ENCODE measurements at places on chromosomes 12 and 14.

- no peak for DNase-seq
Measured at GRCh38 chr12:64160021-64160710, 61.9 kb downstream of the KICS2 start.

DNA sequence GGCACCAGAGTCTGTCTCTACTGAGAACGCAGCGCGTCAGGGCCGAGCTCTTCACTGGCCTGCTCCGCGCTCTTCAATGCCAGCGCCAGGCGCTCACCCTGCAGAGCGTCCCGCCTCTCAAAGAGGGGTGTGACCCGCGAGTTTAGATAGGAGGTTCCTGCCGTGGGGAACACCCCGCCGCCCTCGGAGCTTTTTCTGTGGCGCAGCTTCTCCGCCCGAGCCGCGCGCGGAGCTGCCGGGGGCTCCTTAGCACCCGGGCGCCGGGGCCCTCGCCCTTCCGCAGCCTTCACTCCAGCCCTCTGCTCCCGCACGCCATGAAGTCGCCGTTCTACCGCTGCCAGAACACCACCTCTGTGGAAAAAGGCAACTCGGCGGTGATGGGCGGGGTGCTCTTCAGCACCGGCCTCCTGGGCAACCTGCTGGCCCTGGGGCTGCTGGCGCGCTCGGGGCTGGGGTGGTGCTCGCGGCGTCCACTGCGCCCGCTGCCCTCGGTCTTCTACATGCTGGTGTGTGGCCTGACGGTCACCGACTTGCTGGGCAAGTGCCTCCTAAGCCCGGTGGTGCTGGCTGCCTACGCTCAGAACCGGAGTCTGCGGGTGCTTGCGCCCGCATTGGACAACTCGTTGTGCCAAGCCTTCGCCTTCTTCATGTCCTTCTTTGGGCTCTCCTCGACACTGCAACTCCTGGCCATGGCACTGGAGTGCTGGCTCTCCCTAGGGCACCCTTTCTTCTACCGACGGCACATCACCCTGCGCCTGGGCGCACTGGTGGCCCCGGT, at the start of gene PTGDR:
TSS of gene PTGDR (plus strand) at position 198 of the 778 bp plus-strand sequence. CDS start at position 315, 117 bp downstream.
- no peak for DNase-seq

- DNase-seq = no peak
Measured at GRCh38 chr14:81557146-81557545, 23.5 kb upstream of the SEL1L start.

DNA sequence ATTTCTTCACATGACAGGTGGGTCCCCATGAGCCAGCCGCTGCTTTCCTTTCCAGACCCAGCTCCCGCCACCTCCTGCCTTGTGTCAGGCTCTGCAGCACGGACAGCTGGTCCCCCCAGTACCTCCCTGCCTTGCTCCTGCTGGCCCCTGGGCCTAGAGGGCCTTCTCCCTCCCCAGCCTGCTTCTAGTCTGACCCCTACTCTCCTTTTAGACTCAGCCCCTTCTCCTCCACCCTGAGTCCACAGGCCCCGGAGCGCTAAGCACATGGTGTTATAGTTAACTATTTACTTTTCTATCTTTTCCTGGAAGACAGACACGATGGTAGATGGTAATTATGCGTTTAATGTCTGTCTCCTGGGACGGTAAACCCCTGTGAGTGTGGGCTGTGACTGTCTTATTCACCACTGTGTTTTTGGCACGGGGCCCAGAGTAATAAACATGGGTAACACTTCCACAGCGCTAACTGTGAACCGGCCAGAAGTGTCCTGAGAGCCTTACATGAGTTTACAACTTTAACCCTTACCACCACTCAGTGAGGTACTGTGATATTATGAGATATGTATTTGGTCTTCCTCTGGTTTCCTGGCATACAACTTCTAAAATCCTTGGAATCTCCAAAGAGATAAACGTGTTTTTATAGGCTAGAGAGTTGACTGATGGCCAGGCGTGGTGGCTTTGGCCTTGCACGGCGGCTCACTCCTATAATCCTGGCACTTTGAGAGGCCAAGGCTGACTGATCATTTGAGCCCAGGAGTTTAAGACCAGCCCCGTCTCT, 41.2 kb downstream of the DGLUCY start:
- peak; percentile 91 for DNase-seq

DNA sequence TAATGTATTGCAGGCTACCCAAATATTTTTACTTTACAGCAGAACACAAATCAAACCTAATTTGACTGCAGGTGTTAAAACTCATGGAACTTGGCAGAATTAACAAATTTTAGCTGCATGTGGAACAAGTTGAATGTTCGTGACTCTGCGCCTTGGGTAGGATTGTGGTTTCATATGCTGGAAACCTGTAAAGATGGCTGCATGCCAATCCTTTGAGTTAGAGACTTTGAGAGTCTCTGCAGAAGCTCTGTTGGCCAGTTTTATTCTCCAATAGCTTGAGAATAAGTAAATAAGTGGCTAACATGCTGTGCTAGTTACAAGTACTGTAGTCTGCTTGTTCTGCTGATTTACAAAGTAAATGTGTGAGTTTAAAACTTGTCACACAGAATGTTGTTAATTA, 77.8 kb downstream of the PDE6H start:
- DNase-seq = no peak

GRCh38 chr14:55381040-55381439, 30.6 kb downstream of the ATG14 start:
- no peak for DNase-seq

DNA sequence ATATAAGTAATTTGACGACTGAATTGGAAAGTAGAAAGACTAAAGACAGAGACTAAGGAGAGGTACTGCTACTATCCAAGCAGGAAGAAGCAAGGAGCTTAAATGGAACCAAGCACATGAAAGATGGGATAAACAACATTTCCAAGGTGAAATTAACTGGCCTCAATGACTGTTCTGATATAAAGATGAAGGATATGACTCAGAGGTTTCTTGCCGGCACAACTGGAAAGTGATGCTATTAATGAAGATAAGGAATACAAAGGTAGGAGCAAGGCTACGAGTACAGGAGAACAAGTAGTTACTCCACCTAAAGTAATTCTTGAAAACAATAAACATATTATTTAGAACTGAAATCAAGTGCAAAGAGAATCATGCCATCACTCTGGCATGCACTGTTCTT, 6.4 kb downstream of the SNX6 start:
- no peak for DNase-seq

DNA sequence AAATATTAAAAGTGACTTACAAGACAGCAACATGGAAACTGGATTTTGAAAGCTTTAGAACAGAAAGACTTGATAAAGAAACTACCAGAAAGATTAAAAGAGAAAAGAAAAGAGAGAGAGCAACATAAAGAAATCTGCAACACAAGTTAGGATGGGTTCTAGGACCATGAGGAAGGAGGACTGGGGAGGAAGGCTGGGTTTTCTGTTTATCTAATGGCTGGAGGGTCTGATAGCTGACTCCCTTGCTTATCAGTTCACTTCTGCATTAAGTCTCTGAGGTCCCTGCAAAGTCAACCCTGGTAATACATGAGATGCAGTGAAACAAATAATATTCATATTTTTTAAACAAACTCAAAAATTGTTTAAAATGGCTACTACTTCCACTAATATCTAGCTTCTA, 90.1 kb downstream of the RPAP3 start:
- no peak for DNase-seq

- no peak for DNase-seq
Measured at GRCh38 chr14:71022012-71022869, 115.0 kb downstream of the PCNX1 start.

DNA sequence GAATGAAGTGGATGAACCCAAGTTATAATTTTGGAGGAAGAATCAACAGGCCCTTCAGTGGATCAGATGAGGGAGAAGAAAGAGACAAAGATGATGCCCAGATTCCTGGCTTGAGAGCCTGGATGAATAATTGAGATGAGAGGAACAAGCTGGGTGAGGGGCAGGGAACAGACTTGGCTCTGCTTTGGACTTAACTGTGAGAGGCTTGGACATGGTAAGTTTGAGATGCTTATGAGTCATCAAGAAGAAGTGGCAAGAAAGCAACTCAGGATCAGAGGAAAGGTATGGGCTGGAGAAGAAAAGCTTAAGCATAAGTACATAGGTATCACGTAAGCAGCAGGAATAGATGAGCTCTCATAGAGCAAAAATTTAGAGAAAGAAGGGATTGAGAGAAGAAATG, 55.3 kb downstream of the FIGNL2 start:
- DNase-seq = no peak

DNA sequence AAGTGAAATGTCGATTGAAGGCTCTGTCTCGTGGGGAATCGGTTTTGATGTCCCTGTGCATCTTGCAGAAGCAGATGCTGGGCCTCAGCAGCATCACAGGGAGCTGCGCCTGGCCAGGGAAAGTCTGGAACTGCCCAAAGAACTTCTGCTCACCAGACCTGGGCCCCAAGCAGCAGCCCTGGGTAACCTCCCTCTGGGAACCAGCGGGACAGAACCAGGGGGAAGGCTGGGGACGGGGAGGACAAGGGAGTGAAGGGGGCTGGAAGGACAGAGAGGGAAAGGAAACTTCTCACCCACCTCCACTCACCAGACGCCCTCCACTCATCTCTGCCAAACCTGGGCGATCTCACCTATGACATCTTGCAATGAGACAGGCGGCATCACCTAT, 26.8 kb upstream of the C14orf180 start:
- DNase-seq = no peak

DNA sequence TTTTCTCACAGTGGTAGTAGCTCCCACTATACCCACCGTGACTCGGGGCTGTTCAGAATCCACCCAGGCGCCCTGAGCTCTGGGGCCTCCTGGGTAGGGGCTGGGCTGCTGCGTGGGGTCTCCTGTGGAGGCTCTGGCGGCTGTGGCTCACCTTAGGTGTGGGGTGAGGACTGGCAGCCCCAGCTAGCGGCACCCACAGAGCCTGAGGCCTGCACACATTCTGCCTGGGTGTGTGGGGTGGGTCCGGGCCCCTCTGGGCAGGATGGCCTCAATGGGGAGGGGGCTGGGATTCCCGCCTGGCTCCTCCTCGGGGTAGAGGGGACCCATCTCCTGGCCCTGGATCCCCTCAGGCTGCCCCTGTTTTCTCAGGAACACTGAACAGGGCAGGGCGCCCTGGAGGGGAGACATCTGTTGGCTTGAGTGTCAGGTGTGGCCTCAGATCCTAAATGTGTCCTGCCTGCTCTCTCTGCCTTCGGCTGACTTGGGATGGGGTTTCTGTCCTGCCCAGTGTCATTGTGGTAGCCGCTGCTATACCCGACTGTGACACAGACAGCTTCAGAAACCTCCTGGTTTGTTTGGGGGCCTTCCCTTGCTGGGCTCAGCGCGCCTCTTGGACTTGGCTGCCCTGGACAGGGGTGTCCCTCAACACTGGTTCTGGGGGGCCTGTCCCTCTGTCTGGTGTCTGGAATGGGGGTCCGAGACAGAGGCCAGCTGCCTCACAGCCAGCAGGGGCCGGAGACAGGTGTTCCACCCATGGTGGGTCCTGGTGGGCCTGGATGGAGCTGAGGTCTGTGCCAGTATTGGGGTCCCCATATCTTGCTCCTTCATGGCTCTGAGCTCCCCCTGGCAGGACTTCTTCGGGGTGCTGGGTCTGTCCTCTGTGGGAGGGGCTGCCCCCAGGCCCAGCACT, 354.9 kb downstream of the TMEM121 start:
- no peak for DNase-seq

Data from kidney glomerular epithelial cell (primary cell).